Activated T-helper 9 cell treated with anti-CD3 and anti-CD28 coated beads, Interleukin-2, amount 50 U/mL, for 16 hours (primary cell): ENCODE measurements at places on chromosomes 6 and 20.

DNA sequence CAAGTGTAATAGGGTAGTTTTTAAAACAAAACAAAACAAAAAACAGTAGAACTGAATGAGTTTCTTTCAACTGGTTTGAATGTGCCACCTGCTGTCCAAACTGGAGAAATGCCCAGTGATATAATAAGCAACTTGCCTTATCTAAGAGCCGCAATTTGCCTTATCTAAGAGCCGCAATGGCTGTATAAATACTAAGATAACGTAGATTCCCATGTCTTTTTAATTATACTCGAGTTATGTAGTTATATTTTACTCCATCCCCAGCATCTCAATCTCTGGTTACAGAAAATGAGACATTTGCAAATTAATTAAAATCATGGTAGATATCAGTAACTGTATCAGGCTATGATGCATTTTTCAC, 67.2 kb downstream of the RPP40 start:
- DNase-seq: no peak

- DNase-seq: no peak
Observed at GRCh38 chr6:53124131-53124800, 24.4 kb downstream of the GCM1 start.

DNA sequence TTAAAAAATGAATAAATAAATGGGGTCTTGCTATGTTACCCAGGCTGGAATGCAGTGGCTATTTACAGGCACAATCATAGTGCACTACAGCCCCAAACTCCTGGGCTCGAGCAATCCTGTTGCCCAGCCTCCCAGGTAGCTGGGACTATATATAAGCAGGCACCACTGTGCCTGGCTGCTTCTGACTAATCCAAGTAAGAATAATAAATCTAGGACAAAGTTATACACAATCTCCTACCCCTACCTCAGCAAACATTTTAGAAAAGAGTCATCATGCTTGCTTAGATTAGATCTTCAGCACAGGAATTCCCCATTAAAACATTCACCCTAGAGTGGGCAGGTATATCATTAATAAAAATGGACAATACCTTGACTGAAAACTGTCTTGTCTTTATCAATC, 124.6 kb downstream of the REV3L start:
- DNase-seq: no peak

DNA sequence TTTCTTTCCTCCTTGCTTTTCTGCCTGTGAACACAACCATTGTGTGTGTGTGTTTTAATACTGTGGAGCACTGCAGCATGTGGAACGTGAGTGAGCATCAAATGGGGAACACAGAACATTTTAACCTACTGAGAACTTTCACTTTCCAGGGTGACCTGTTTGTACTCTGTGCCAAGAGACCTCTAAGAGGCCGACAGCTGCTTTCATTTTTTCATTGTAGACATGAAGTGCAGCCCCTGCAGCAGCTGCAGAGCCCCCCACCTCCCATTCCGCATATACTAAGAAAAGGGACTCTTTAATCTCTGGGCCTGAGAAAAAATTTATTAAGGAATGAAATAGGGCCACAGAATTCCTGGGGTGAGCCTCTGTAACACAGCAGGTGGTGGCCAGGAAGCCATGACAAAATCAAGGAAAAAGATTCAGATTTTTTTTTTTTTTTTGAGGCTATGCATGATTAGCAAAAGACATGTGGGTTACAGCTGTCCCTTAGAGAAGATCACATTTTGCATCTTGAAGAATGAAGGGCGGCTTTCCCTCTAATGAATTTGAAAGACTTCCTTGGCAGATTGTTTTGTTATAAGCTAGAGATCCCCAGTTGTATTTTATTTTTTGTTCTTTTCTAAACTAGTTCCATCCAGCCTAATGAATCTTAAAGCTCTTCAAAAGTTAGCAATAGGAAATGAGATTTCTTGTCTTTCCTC, 503.4 kb downstream of the CD109 start:
- no peak for DNase-seq

- DNase-seq: no peak
Observed at GRCh38 chr6:155188707-155189496, 74.9 kb upstream of the CLDN20 start.

DNA sequence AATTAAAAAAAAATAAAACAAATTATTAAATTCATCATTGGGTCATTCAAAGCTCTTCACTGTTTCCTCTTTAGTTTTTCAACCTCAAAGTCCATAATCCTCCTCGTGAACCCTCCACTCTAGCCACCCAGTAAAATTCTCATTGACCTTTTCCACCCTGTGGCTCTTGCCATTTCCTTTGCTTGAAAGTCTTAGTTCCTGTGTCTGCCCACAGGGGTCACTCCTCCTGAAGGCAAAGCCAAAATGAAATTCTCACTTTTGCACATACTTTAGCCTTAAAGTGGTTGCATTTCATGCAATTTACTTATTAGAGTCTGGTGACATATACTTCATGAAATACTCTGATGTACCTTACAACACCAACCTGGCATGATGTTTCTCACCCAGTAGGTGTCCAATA, 263.7 kb downstream of the BMP2 start:
- DNase-seq: no peak

GRCh38 chr6:135014353-135014832, 40.2 kb downstream of the HBS1L start:
- no peak for DNase-seq

DNA sequence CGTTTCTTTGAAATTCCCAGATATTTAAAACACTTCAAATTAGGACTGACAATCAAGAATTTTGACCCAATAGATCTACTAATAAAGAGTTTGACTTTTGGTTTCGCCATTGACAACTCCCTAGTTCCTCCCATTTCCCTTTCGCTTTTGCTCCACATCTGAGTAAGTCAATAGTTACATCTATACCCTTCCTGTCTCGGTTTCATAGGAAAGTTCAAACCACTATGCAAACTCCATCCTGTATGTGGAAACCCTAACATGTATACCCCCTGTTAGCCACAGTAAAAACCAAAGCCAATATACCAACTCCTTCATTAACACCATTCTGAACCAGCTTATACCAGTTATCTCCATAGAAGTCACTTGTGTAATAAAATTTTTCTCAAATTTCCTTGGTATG, 311.1 kb downstream of the MMUT start:
- DNase-seq: no peak

DNA sequence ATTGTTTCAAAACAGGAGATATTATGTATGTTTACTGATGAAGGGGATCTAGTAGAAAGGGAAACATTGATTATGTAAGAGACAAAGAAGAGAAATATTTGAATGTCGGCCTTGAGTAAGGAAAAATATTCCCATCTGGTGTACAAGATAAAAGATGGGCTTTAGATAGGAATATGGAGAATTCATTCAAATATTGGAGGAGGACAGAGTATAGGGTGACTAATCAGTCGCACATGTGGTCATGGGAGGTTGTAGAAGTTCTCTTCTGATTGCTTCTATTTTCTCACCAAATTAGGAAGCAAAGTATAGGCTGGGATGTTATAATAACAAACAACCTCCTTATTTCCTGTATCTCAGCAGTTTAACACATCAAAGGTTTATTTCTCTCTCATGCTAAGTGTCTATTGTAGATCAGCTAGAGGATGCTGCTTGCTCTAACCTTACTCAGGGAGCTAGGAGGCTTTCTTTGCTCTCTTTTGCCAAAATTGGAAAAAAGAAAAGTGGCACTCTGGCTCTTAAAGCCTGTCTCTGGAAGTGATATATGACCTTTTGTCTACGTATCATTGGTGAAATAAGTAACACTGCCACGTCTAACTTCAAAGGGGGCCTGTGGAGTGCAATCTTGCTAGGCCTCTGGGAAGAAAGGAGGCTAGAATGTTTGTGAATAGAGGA, 1.2 kb upstream of the HDDC2 start:
- DNase-seq: no peak

- no peak for DNase-seq
Observed at GRCh38 chr6:81700414-81700813, 52.1 kb downstream of the TENT5A start.

- DNase-seq: no peak
Observed at GRCh38 chr20:21083825-21084325, 22.3 kb downstream of the LINC00237 start.

DNA sequence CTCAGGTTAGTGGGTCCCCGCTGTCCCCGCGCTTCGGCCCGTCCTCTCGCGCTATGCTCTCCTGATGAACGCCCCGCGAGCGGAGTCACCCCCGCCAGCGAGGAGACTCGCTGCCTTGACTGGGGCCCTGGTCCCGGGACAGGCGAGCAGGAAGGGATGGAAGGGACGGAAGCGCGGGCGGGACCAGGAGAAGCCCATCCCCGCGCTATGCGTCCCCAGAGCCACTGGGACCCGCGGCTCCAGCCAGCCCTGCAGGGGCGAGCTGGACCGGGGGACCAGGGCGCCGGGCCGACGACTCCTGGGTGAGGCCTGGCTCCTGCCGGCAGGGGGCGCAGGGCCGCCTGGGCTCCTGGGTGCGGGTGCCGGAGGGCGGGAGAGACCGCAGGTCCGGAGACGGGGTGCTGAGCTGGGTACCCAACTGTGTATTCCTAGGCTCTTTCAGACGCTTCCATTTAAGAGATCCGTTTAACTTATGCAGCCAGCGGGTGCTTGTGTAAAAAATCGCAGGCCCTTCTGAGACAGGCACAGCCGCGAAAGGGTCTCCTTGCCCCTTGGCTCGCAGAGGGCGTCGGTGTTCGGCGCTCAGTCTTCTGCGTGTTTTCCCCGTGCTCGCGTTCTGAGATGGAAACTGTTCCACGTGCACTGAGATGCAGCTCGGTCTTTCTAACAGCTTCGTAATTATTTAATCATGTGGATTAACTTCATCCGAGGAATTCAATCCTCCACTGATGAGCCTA, 580 bp upstream of the SYCP2 start:
- peak; percentile 74 for DNase-seq

DNA sequence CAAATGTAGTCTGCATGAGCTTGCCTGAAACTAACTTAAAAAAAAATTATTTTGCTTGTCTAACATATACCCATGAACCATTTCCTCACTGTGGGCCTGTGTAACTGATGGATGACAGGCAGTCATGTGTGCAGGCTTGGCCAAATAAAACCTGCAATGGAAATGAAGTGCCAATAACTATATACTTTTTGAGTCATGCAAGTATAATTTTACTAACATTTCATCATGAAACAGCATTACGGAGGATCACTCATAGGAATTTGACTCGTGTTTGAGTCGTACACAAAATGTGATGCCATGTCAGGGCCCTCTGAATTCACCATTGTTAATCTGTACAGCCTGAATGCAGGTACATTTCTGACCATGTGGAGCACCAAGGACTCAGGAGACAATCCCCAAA, 46.6 kb downstream of the HDDC2 start:
- DNase-seq: no peak
